Activated CD8-positive, alpha-beta memory T cell treated with anti-CD3 and anti-CD28 coated beads for 1 hour (primary cell): ENCODE measurements at places on chromosomes 2 and 18.

DNA sequence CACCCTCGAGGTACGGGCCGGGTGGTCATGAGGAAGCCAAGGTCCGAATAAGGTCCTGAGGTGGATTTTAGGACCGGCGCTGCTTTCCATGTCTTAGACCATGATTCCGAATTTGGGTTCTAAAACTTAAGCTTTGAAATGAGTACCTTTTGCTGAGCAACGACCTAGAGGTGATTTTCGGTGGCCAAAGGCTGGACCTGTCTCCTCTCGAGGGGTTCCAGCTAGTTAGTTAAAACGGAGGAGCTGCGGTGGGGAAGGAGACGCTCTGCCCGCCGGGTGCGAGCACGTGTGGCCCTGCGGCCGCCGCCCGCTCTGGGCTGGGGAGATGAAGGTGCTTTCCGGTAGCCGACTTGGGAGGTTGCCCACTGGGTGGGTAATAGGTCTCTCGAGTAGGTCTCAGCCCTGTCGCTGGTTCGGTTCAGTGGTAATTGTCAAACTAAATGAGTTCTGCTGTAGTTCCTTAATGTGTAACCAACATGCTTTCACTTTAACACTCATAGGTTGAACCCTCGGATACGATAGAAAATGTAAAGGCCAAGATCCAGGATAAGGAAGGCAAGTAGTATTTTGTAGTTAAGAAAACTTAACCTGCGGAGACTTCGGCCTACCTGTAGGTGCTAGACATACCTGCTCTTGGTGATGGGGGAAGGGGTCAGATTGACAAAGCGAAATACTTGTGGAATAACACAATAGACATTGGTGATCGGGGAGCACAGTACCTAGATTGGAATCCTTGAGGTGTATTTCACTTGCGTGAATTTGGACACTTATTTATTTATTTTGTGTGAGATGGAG, 572 bp downstream of the RPS27A start:
- peak; percentile 26 for DNase-seq

GRCh38 chr2:15511686-15512085, 49.4 kb downstream of the NBAS start:
- DNase-seq: no peak

GRCh38 chr18:33665187-33665586, 87.2 kb downstream of the ASXL3 start:
- no peak for DNase-seq

DNA sequence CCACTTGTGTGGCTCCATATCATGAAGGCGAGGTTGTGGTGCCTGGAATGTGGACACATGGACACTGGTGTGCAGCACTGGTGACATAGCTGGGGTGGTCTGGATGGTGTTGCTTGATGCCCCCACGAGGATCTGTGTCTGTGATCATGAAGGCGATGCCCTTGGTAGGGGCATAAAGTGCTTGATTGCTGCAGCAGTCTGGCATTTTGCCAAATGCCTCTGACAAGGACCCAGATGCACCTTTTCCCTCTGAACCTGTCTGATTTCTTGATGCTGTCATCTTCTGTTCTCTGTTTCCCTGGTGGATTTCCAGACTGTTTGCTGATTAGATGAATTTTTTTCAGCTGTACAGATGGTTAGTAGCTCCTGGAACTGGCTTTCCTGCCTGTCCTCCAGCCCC, 752.0 kb upstream of the HS6ST1 start:
- DNase-seq: no peak

- DNase-seq: no peak
Observed at GRCh38 chr18:61225336-61225735, 107.9 kb upstream of the CDH20 start.

DNA sequence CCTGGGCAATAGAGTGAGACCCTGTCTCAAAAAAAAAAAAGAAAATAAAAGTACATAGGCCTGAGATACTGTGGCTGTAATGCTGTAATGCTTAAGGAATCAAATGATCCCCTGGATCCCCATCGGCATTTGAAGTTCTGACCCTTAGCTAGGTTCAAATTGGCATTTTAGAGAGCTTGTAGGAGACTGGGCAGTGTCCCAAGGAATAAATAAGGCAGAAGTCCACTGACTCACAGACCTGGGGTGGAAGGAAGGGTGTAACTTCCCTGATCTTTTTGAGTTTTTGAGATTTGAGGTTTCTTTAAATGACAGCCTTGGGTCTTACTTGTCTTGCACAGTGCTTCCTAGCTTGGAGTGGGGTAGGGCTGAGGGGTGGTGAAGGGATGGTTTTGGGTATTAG, 553.7 kb downstream of the SLC4A3 start:
- no peak for DNase-seq

GRCh38 chr2:148590612-148591011, 53.9 kb upstream of the EPC2 start:
- no peak for DNase-seq
